ENCODE measurements at places on chromosomes 13 and 19.

GRCh38 chr19:55041627-55042343 is 3.7 kb upstream of the GP6 start:
- no peak for DNase-seq

- peak; percentile 74 for DNase-seq
Observed at GRCh38 chr19:54168174-54168917, 4.6 kb downstream of the TMC4 start.

DNA sequence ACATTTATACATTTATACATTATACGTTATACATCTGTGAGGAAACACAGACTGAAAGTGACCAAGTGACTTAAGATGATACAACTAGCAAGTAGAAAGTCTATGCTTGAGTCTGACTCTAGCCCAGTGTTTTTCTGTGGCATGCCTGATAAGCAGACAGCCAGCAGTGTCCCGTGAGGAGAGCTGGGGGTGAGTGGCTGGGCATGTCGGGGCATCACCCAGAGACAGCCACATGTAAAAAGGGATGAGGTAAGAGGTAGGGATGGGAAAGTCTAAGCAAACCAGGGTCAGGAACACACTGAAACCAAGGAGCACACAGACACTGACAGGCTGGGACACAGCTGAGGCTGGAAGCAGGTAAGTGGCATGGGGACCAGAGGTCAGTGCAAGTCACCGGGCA is 333.2 kb downstream of the FOXO1 start:
- DNase-seq = no peak

GRCh38 chr13:98542568-98543377 is 34.1 kb downstream of the STK24 start:
- no peak for DNase-seq

DNA sequence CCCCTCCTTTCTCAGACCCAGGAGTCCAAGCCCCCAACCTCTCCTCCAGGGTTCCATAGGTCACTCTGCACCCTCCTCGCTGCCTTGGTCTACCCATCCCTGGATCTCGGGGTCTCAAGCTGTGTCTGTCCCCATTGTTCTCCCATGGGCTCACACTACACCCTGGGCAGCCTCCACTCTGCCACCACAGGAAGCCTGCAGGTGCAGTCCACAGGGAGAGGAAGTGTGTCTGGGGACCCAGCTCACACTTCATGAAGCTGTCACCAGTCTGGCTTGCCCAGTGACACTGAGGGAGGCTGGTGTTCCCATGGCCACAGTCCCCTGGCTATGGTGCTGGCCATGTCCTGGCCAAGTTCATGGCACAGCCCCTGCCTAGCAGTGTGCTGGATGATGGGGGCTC is 5.3 kb downstream of the NECTIN2 start:
- DNase-seq = no peak

- no peak for DNase-seq
Observed at GRCh38 chr13:44756276-44756810, 180.2 kb upstream of the TSC22D1 start.

DNA sequence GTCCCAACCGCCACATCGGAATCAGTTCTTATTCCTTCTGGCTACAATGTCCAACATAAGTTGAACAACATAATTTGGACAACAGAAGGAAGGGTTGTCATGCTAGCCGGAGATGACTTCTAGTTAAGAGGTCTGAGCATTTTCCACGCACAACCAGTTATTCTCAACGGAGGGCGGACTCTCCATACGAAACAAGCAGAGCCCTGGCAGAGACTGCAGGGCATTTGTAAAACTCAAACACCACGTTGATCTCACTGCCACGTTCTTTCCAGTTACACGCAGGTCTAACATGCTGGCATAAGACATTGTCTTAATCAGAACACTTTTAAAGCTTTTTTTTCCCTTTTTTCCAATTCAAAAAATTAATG is 38.3 kb upstream of the DCUN1D2 start:
- DNase-seq = no peak

DNA sequence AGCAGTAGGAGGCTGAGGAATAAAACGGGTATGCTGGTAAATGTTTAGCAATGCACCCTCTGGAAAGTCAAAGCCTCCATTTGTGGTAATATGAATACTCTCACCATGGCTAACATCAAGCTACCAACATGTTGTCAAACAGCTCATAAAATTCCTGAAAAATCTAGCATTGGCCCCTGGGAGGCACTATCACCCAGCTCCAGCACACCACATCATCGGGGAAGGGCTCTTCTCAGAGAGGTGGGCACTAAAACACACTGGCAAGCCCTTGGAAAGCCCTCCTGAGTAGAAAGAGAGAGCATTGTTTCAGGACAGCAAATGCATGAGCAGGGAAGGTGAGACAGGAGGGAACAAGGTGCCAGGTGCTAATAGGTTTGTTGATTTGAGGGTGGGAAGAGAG is 53.9 kb upstream of the FLT1 start:
- DNase-seq = no peak
